ENCODE measurements at places on chromosomes 4 and X.

DNA sequence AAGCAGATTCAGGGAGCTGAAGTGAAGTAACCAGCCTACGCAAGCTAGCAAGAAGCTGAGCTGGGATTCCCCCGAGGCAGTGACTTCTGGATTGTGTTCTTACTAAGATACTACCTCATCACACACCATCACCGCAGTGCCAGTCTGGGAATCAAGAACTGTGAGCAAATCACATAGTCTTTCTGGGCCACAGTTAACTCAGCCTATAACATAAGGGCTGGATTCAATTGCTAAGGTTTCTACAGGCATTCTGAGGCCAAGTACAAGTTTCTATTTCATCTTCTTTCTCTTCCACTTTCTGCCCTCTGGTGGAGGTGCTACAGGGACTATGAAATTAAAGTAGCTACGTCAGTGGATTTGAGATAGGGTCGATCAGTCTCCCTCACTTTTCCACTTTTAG is 1.4 kb upstream of the CORIN start:
- DNase-seq = peak; percentile 91

GRCh38 chrX:70979136-70979762 is 48.4 kb upstream of the SLC7A3 start:
- peak; percentile 52 for DNase-seq

DNA sequence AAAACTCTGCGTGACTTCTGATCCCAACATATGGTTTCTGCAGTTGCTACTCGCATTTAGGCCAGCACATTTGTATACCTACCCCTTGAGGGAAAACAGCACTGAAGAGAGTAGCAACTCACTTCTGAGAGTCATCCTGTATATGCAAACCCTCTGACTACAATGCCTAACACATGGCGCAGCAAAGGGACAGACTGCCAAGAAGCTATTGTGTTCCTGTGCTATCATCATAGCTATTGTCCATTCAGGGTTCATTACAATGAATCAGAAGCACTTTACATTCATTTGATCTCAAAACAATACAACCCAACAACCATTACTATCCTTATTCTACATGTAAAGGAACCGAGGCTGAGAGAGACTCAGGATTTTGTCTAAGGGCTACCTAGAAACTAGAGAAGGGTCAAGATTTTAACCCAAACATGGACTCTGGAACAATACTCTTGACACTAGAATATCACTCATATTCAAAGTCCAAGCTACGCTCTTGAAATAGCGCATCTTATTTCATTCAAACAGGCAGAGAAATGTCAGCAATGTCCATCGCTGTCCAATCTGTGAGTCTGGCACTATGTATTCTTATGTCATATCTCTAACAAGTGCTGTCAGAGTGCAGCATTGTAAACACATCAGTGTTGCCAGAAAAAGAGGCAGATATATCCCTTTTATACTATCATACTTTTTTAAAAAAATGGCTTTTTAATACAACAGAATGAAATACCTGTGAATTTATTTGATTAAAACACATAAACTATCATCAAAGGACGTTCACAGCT is 173.6 kb downstream of the CORIN start:
- DNase-seq = peak; percentile 62

GRCh38 chr4:94583914-94584641 is 132.3 kb downstream of the PDLIM5 start:
- DNase-seq = no peak

DNA sequence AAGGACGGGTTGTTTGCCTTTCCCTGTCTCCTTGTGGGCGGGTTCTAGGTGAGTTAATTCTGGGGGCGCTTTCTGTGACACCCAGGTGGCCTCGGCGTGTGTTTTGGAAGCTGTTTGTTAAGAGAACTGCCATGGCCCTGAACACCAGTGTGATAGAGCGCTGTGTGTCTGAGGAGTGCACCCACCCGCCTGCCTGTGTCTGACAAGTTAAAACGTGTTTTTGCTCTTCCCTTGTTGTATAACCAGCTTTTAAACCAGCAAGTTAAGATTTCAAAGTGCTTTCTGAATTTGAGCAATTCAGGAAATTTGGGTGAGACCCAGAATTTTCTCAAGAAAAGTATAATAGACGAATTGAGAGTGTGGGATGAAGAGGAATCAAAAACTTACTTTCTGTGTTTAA is 55.2 kb upstream of the HGFAC start:
- DNase-seq = no peak

GRCh38 chrX:109880629-109881028 is 122.3 kb upstream of the TMEM164 start:
- DNase-seq = no peak

GRCh38 chr4:105996845-105997244 is 101.6 kb downstream of the NPNT start:
- no peak for DNase-seq

DNA sequence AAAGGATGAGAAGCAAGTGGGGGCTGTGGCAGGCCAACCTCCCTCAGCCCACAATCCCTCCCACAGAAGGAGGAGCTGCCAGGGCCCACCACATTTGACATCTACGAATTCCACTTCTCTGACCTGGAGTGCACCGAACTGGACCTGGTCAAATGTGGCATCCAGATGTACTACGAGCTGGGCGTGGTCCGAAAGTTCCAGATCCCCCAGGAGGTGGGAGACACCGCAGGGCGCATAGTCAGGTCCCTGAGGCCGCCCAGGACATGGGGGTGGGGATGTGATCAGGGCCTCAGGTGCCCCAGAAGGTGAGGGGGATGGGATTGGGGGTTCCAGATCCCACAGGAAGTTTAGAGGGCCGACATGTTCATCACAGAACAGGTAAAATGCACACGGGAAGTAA is 13.7 kb downstream of the ATP5ME start:
- DNase-seq = no peak

DNA sequence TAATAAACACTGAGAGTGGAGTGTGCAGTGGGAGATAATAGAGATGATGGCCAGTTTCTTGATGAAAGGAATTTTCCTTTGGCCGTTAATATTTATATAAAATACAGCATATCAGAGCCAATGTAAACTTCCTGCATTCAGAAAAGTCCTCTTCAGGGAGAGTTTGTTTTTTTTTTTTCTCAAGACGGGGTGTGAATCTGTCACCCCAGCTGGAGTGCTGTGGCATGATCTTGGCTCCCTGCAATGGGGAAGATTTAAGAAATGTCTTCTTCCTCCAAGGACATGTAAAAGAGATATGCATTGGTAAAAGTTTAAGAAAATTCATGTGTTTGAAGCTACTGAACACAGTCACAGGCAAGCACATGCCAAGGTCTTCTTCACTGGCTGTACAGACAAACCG is 25.4 kb upstream of the TBC1D9 start:
- DNase-seq = no peak
